ENCODE measurements at places on chromosomes 1 and 21.

DNA sequence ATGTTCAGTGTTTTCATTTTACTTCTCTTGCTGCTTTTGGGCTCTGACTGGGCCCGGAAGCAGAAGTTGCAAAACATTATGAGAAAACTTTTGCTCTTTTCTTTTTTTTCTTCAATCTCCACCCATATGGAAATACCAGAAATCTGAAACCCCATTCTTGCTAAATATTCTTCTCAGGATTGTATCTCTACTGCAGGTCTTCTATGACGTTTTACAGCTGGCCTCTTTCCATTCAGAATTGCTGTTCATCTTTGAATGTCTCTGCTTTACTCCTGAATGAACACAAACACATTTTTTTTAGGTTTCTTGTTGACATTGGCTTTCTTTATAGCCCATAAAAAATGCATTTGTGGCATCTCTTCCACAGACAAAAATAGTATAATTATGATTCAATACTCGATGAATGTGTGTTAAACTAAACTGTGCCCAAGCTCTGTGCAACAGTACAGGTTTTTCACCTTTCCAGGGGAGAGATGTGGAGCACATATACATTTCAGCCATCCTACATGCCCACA lies 18.8 kb downstream of the PTPRC start:
- no peak for DNase-seq

DNA sequence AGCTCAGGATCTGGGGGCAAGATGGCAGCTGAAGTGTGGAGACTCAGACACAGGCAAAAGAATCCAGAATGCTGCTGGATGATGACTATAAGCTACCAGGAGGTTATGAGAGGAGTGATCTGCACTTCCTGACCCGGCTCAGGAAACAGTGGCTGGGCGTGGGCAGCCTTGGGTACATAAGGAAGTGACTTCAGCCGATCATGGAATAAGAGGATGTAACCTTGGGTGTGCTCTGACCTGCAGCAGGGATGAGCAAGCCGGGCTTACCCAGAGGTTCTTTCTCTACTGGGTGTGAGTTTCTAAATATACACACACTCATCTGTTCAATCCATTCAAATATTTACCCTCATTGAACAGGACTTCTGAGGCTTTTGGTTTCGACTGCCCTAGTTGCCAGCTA lies 62.7 kb downstream of the CD34 start:
- no peak for DNase-seq

DNA sequence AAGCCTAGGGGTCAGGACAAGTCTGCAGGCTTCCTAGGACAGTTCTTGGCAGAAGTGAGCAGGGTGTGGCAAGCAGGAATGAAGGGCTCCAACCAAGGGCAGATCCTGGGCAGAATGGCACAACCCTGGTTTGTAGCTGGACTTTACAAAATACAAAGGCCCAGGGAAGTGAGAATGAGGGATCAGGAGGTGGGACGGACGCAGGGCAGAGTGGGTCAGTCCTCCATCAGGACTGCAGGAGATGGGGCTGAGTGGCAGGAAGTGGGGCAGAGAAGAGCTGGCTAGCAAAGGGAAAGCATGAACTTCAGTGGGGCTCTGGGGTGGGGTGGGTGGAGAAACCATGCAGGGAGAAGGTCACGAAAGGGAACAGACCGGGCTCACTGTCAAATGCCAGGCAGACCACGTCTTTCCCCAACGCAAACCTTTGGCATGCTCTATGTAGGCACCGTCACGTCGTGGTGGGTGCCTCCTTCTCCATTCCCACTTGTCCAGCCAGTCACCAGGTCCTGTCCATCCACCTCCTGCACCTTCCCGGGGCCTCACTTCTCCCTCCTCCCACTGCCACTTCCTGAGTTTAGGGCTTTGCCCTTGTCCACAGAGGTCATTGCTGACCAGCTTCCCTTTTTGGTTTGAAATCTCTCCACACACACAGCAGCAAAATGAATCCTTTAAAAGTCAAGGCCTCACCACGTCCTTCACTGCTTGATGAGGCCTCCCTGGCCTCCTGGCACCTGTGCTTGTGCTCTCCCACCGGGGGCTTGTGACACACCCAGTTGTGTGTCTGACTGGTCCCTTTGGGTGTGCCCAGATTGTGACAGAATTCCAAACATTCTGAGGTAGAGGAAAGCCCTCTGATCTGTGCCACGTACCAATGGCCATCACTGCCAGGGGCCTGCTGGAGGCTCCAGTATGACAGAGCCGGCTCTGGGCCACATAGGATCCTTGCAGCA lies 8.7 kb upstream of the CLDN19 start:
- DNase-seq, result no peak

GRCh38 chr1:214018386-214019268 lies 30.9 kb downstream of the PROX1 start:
- DNase-seq, result no peak

DNA sequence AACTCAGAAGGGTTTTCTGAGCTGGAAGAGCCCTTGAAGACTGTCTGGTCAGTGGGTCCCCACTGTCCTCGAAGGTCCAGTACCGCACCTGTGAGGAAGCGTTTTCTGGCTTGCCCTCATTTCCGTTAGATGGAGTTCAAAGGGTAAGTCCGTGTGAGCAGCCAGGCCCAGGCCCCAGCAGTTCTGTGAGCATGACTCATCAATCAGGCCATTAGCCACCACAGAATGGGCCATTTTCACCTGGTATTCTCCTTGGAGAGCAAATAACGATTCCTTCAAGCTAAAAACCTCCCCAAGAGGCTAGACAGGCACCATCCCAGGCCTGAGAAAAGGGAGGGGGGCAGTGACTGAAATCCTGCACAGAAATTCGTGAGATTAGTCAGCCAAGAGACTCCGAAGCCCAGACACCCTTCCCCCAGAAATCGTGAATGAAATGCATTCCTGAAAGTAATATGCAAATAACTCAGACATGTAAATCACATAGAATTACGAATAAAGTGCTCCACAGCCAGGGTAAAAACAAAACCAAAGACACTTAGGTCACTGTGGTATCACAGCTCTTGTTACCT lies 66.0 kb downstream of the BCAR3 start:
- DNase-seq, result no peak

DNA sequence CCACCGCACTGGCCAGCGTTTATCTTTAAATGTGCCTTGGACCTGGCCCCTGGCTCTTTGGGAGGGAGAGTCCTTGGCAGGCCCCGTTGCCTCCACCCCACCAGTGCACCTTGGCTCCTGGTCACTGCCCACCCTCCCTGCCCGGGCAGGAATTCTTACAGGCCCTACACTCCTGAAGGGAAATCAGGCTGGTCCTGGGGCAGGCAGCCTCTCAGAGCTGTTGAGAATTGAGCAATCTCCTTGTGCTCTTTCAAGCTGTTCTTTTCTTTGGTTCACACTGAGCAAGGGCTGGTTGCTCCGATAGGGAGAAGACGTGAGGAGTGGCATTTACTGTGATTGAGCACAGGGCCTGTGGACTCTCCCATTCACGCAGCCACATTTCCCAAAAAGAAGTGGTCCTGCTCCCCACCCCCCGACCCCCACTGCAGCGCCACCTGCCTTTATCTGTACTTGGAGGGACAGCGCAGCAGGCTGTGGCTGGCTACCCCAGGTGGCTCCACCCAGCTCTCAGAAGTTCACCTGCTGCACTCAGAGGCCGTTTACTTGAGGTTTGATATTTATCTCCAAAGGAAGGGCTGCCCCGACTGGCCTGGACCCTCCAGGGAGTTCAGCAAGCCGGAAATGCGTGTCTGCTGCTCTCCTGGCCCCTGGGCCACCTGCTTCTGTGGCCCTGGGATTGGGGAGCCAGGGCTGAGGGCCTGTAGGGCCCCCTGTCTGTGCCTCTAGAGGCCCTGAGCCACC lies 47.8 kb downstream of the SKI start:
- DNase-seq, result no peak

GRCh38 chr1:112548547-112548946 lies 39.8 kb downstream of the WNT2B start:
- no peak for DNase-seq

DNA sequence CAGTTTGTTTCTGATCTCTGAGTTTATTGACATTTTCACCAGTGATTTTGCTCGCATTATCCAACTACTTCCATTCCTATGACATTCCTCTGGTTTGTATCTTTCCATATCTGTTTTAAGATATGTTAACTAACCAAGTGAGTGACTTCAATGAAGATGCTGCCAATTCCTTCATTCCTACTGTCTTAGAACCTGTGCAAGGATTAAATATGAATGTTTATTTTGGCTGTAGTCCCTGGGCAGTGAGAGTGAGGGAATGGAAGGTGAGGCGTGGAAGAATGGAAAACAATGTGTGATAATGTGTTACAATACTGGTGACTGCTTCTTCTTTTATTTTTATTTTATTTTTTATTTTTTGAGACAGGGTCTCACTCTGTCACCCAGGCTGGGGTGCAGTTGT lies 183.0 kb downstream of the SDCCAG8 start:
- DNase-seq, result no peak

- no peak for DNase-seq
These were observed 52.9 kb downstream of the NCF2 start for GRCh38 chr1:183537405-183537804.

DNA sequence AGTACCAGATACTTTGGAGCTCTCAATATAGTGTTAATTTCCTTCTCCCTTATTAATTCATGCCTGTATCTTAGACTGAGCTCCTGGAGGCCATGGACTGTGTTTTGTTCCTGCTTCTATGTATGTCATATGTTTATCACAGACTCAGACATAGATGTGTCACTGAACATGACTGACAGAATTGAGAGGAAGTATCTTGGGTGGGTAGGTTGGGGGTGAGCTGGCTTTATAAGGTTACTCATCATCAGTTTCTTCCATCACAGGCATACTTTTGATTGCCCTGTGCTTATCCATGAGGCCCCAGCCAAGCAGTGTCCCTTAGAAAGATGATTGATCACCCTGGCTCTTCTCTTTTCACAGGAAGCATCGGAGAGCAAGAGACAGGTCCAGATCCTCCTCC lies 5.6 kb upstream of the SH3D21 start:
- DNase-seq, result no peak

DNA sequence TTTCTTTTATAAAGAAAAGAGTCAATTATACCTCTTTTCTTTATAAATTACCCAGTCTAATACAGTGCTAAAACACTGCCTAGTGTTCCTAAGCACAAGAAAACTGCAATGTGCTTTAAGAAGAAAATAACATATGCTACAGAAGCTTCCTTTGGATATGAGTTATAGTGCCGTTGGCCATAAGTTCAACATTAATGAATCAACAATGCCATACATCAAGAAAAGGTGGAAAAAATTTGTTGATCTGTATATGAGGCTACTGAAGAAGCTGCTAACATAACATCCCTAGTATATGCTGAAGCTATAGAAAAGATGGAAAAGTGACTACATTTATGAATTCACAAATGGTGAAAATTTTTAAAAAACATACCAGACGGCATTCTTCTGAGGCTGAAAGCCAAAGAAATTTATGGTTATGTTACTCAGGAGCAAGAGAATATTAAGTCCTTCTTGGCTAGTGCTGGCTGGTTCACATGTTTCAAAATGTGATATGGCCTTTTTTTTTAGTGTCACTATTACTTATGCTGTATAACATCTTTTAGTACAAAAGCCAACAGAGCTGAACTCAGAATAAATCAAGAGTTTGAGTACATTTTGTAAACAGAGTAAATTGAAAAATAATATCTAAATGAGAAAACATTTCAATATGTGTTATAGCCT lies 743.2 kb upstream of the RGS18 start:
- no peak for DNase-seq

DNA sequence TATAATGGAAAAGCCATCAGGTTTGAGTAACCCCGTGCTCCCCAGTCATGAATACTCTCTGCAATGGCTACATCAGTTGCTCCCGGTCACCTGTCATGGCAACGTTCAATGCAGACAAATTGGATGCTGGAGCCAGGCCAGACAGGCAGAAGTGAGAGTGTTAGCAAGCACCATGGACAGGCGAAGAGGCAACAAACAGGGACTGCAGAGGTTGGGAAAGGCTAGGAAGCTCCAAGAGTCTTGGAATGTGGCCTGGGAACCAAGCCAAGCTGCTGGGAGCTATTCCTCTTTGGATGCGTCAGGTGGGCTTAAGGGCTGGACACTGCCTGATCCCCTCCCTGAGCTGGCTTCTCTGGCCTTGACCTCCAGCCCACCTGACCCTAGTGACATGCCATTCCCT lies 102.9 kb downstream of the ACTL8 start:
- DNase-seq, result no peak

DNA sequence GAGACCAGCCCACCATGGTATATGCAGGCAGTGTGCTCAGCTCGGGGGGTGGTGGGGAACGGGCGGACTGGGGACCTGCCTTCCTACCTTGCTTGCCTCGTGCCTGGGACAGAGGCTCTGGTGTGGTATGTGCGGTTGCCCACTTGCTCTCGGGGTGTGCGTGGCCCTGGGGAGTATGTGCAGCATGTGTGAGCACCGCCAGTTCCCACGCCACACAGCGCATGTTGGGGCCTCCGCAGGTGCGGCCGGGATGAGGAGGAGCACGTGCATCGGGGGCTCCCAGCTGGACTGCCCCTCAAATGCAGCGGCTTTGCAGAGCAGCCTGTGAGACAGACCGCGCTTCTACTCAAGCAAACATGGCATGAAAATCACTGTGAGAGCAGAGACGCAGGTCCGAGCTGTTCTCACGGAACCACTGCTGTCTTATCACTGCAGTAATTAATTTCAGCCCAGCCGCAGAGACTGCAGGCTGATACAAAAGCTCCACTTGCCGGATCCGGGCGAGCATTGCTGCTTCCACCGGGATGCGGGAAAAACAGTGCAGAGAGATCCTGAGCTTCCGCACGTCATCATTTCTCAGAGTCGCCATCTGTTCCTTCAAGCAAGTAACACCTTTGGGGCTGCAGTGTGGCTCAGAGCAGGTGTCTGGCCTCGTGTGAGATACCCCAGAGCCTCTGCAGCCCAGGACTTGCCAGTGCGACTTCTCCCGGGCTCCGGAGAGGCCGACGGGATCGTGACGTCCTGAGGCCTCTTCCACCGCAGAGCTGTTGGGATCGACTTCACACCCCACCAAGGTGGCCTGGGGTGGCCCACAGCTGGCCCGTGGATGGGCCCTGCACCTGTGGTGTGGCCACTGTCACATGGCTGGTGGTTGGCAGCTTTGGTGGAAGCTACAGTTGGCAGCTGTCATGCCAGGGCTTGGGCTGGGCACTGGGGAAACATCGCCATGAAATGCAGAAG lies 92.6 kb upstream of the ACTRT2 start:
- no peak for DNase-seq

- DNase-seq, result no peak
These were observed 28.4 kb downstream of the ELF3 start for GRCh38 chr1:202038688-202039346.

DNA sequence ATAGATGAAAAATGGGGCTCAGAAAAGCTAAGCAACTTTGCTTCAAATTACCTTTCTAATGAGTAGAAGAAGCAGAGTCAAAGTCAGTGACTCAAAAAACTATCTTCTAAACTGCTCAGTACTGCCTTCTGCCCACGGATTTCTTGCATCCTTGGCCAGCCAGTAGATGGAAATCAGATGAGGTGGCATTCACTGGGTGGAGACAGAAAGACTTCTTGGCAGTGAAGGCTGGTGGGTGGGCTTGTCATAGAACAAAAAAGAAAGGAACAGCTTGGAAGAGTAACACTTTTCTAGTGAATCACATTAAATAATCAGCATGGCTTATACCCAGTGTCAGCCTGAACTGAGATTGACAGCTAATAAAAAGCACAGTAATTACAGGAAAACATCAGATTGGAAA lies 170.7 kb downstream of the ST6GALNAC5 start:
- DNase-seq, result no peak

Measured in stimulated activated CD4-positive, alpha-beta T cell treated with anti-CD3 and anti-CD28 coated beads, Interleukin-15, amount 100 ng/mL, for 1 hour (primary cell).